ENCODE measurements at places on chromosomes 4 and X.

DNA sequence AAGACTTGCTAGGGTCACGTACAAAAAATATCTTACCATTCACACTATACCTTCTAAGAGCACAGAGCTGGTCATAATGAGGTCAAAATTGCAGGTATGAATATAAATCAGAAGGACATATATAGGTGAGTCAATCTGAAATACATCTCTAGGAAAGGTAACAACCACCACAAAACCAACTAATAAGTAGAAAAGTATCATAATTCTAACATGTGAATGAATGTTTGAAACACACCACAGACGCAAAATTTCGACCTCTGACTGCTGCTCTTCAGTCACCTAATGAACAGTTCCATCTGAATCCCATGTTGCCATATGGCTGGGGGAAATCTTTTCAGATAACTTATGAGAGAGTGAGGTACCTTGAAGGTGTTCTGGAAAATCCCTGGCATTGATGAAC is 22.1 kb downstream of the STAP1 start:
- no peak for DNase-seq

DNA sequence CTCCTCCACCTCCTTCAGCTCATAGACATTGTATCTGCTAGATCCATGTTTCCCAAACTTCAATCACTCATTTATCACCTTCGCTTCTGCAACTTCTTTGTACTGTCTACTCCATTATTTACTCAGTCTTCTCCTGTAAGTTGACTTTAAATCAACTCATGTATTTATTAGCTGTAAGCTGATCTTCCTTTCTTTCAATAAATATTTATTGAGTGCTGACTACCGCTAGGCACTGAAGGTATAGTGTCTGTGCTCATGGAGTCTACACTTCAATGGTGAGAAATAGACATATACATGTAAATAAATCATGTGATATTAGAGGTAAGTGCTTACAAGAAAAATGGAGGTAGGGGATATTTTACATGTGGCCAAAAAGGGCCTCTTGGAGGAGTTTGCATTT is 74.6 kb downstream of the RASL11B start:
- no peak for DNase-seq

- DNase-seq = no peak
Measured at GRCh38 chr4:33625748-33626147, 2618.6 kb downstream of the ARAP2 start.

DNA sequence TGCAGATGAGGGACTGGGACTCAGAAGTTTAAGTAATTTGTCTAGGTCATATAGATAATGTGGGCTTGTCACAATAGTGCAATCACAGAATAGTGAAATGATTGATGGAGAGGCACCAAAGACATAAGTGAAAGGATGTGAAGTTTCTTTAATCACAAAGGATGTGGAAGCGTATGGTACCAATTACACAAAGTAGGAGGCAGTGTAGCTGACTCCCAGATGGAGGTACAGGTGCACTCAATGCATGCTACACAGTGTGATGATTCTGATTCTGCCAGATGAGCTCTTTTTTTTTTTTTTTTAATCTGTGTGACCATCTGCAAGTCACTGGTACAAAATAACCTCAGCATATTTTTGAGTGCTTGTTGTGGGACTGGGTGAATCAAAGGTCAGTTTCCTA is 411.3 kb downstream of the SPRY1 start:
- no peak for DNase-seq

- no peak for DNase-seq
Measured at GRCh38 chr4:38514465-38515146, 149.4 kb upstream of the KLF3 start.

DNA sequence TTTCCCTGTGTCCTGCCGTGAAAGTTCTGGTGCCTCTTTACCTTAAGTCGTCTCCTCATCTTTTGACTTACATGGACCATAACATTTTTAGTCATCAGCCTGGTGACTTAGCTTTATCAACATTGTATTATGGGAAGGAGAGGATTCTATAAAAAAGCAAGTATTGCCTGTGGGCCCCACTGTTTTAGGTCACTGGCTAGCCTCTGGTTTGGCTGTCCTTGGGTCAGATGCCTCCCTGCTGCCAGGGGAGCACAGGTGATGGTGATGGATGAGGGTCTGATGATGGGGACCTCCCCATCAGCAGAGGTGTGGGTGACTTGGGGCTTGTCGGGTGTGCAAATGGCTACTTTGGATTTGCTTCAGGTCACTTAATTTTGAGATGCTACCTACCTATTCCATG is 51.8 kb downstream of the FAM193A start:
- no peak for DNase-seq

DNA sequence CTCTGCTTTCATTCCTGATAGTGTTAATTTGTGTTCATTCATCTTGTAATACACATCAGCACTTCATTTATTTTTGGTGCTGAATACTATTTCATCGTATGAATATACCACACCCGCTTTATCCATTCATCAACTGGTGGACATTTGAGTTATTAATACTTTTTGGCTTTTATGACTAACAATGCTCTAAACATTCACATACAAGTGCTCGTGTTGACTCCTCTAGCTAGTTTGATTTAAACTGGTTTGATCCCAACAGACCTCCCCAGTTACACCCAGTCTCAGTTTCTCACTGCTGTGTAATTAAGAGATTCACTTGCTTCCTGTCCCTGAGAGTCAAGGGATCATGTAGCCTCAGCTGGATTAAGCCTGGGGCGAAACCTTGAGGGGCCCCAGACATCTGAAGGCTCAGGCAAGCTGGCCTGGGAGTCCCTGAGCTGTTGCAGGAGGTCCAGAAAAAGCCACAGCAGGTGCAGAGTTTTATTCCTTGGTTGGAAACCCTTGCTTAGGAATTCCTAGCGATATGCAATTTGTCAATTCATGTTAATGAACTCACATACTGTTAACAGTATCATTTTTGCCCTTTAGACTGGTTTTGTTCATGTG is 52.8 kb upstream of the CLDN24 start:
- no peak for DNase-seq
